ENCODE measurements at places on chromosomes 2 and 18.

GRCh38 chr2:236627193-236627592, 57.6 kb downstream of the ACKR3 start:
- no peak for DNase-seq

- DNase-seq, result no peak
These were observed 27.9 kb downstream of the REV1 start for GRCh38 chr2:99461828-99462483.

- DNase-seq, result no peak
These were observed 1879.4 kb upstream of the PIK3C3 start for GRCh38 chr18:40075616-40076015.

GRCh38 chr2:130846686-130847375, 10.1 kb downstream of the ARHGEF4 start:
- DNase-seq, result no peak

- DNase-seq, result peak; percentile 55
These were observed 64.7 kb upstream of the TLK1 start for GRCh38 chr2:171225302-171225980.

GRCh38 chr2:30425326-30425725, 21.7 kb upstream of the LCLAT1 start:
- no peak for DNase-seq

DNA sequence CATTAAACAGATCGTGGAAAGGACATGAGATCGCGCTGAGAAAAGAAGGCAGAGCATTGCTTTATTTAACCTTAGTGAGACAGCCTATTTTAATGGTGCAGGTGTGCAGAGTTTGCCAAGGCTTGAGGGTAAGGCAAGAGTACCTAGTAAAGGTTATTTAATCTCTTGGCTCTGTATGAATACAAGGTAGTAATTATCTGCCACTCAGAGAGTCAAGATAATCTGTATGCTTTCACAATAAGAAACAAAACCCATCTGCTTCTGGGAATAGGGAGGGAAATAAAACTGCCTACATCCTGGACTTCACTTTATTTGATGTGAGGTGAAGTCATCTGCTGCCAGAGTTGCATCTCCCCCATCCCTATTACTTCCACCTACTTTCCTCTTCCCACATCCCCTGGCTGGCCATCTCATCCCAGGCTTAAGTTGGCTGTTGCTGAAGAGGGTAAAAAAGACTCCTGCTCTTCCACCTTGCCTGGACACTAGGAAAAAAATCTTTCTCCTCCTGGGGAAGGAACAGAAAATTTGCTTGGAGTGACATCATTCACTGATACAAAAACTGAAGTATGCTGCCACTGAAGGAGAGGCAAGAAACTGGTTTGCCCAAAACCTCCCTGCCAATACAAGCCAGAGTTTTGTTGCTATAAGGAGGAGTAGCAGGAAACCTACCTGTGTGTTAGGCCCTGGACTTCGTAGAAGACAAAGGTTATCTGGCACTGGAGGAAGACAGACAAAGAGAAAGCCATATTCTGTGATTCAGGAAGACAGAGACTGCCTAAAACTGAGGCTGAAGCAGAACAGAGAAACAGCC, 35.8 kb upstream of the ARHGAP25 start:
- no peak for DNase-seq

- DNase-seq, result no peak
These were observed 2.2 kb downstream of the ONECUT2 start for GRCh38 chr18:57437402-57437765.

All from NB4 (cell line).